Stimulated activated CD8-positive, alpha-beta memory T cell treated with anti-CD3 and anti-CD28 coated beads, Interleukin-15, amount 100 ng/mL, for 24 hours (primary cell): ENCODE measurements at places on chromosomes 1 and 21.

DNA sequence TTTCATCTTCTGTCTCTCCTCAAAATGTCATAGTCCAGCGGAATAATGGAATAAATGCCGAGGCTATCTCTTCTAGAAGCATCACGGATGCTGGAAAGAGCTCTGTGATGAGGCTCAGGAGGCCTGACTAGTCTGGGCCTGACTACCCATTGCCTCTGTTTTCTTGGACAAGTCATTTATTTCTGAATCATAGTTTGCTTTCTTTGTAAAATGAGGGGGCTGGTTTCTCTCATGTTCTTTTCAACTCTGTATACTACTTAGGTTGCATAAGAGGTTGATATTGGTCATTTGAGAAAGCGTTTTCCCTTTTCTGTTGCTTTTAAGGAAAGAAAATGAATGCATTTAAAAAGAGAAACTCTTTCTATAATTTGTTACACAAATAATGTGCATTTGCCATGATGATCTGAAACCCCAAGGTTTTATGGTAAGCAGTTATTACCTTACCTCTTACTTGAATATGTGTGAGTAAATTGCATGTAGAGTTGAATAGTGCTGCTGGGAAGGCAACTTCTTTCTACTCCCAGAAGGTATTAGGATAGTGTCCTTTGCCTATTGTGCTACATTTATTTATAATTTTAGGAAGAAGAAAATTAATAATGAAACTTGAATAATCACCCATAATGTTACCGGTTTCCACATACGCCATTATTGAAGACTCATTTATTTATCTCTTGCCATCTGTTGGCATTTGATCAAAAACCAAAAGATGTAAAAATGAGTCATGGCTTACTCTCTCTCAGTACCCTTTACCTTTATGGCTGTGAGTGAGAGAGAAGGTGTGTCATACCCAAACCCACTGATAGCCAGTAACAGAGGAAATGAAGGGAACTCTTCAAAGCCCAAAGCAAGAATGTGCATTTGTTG lies 179.1 kb downstream of the FASLG start:
- no peak for DNase-seq

GRCh38 chr1:29278124-29278523 lies 41.8 kb downstream of the PTPRU start:
- DNase-seq, result no peak

GRCh38 chr1:191240925-191241324 lies 763.3 kb upstream of the BRINP3 start:
- DNase-seq, result no peak

GRCh38 chr1:35558374-35559316 lies 1.0 kb downstream of the NCDN start:
- DNase-seq, result no peak

GRCh38 chr1:6694121-6694713 lies 7.4 kb downstream of the DNAJC11 start:
- DNase-seq, result no peak

GRCh38 chr1:20633190-20634064 lies at the start of gene PINK1:
Gene PINK1 (plus strand): TSS chr1:20633458. CDS start chr1:20633549, 91 bp downstream.
- peak; percentile 90 for DNase-seq

GRCh38 chr1:153342178-153342577 lies 6.5 kb downstream of the PGLYRP4 start:
- no peak for DNase-seq

DNA sequence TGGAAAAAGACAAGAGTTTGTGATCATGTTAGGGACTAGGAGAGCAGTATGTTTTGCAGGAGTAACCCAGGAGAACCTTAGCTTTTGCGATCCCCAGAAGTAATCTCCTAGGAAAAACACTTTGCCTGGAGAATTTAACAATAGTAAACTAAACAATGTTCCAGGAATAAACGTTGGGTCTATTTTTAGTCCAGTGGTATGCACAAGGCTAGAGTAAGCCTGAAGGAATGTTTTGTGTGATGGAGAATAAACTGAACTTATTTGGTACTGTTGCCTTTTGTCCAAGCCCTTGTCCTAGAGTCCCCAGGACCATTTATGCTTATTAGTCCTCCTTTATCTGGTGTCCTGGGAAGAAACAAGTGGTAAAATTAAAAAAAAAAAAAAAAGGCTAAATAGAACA lies 28.7 kb upstream of the RGS5 start:
- no peak for DNase-seq

- no peak for DNase-seq
Observed at GRCh38 chr1:11331036-11331944, 58.3 kb downstream of the UBIAD1 start.

GRCh38 chr1:182784556-182785171 lies 4.9 kb upstream of the NPL start:
- DNase-seq, result no peak

DNA sequence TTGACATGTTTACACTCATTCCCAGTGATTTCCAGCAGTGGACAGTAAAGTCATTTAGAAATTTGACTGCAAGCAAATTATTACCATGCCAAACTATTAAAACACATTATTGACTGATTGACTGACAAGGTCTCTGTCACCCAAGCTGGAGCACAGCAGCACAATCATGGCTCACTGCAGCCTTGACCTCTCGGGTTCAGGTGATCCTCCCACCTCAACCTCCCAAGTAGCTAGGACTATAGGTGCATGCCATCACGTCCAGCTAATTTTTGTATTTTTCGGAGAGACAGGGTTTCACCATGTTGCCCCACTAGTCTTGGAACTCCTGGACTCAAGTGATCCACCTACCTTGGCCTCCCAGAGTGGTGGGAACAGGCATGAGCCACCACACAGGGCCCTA lies 24.2 kb downstream of the PTP4A2 start:
- DNase-seq, result no peak

GRCh38 chr21:36692835-36693488 lies 6.0 kb upstream of the SIM2 start:
- no peak for DNase-seq

DNA sequence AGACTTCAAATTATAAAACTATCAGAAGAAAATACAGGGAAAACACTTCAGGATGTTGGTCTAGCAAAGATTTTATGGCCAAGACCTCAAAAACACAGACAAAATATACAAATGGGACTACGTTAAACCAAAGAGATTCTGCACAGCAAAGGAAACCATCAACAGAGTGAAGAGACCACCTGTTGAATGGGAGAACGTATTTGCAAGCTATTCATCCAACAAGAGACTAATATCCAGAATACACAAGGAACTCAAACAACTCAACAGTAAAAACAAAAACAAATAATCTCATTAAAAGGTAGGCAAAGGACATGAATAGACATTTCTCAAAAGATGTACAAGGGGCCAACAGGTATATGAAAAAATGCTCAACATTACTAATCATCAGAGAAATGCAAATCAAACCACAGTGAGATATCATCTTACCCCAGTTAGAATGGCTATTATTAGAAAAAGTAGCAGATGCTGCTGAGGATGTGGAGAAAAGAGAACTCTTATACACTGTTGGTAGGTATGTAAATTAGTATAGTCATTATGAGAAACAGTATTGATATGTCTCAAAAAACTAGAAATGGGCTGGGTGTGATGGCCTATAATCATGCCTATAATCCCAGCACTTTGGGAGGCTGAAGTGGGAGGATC lies 112.6 kb downstream of the LRIG2 start:
- DNase-seq, result no peak

DNA sequence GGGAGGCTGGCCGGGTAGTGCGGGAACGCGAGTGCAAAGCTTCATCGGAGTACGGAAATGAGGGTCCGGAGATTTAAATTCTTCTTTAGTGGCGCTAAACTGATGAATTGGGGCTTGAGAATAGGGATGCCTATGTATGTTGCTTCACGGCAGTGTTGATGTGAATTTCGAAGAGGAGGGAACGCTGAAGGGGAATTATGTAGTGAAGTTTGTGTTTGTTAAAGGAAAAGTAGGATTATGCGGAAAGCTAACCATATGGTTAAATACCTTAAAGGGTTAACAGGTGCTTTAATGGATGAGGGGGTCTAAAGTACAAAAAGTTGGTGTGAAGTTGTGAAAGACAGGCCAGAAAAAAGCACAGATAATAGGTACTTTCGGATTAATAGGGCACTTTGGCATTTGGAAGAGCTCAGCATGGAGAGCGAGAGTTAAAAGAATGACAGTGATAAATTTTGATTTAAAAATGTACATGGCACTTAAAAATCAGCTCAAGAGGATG lies 1.4 kb downstream of the HS2ST1 start:
- no peak for DNase-seq

DNA sequence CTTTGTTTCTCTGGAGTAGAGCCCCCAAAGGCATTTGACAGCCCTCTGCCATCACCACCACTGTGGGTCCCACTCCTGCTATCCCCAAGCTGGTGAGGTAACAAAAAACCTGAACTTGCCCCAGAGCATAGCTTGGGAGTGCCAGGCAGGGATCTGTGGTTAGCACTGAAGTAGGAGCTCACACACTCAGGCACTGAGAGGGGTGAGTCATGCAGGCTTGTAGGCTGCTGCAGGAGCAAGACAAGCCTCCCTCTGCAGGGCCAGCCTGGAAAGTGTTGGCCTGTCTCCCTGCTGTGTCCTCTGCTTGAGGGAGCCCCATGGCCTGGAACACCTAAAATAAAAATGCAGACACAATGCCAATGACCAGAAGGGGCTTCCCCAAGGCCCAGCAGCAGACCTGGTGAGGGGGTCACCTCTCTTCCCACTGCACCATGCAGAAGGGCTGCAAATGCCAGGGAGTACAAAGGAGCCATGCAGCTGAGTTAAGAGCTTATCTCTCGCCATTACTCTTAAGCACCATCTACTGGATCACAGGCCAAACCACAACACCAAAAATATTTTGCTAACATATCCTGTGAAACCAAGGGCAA lies 108.9 kb upstream of the POGK start:
- DNase-seq, result no peak

GRCh38 chr1:8004803-8005573 lies 21.1 kb downstream of the ERRFI1 start:
- no peak for DNase-seq

DNA sequence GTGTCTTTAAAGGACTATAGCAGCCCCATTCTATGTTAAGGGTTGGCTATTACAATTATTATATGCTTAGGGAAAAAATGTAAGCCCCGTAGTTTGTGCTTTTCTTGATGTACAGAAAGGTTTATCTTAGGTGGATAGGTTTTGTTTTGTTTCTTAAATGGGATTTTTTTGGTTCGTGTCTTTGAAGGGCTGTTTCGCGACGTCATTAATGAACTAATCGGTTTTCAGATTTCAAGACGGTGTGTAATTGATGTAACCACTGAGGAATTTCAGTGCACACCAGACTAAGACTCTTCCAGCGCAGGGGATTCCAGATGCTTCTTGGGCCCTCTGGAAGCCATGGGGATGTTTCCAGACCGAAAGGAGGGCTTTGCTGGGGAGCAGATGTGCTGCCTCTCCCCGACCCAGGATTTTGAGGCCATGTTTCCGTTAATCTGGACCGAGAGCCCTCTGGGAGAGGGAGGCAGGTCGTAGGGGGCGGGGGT lies 4.8 kb upstream of the SIM2 start:
- DNase-seq, result no peak

- DNase-seq, result no peak
Observed at GRCh38 chr1:168301664-168302320, 21.1 kb downstream of the TBX19 start.

DNA sequence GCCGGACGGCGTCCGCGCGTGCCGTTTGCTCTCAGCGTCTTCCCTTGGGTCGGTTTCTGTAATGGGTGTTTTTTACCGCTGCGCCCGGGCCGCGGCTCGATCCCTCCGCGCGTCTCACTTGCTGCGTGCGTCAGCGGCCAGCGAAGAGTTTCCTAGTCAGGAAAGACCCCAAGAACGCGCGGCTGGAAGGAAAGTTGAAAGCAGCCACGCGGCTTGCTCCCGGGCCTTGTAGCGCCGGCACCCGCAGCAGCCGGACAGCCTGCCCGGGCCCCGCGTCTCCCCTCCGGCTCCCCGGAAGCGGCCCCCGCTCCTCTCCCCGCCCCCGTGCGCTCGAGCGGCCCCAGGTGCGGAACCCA lies 159.8 kb downstream of the RUNX1 start:
- peak; percentile 52 for DNase-seq

- DNase-seq, result no peak
Observed at GRCh38 chr1:201401700-201402099, 2.6 kb upstream of the LAD1 start.

GRCh38 chr1:225737161-225737560 lies 40.5 kb upstream of the SRP9 start:
- no peak for DNase-seq

DNA sequence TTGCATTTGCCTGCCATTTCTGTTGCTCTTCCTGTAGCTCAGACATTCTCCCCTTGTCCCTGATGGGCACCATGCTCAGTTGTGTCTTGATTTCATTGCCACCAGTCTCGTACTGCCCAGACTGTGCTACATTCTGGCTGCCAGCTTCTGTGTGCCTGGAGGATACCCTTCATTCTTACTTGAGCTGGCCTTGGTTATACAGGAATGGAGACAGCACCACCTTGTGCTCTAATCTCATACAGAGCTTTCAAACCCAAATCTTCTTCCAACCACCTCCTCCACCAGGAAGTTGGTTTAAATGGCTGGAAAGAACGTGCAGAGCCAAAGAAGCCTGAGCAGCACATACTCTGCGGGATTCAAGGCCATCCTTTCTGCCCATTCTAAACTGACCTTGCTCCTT lies 165.3 kb downstream of the SLC35F3 start:
- no peak for DNase-seq

DNA sequence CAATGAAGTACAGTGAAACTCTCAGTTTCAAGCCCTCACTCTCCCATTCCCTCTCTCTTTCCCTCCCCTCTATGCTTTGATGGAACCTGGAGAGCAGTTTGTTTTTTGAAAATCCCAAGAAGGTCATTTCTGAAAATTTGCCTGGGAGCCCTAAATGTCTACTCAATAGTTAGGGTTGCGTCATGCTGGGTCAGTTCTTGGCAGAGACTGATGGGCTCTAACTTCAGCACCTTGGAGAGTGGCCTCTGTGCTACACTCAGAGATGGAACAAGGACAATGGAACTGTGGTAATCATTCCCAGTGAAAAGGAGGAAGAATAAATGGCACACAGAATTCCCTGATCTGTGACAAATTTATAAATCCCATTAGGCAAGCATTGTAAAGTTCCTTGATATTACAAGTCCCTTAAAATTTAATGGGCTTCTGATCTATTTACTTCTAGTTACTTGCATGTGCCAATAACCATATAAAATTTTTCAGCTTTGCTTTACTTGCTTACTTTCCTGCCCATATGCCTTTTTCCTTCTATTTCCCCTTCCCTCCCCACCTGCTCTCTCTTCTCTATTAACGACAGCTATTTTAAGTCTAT lies 182.9 kb upstream of the KCND3 start:
- no peak for DNase-seq

GRCh38 chr1:229440851-229441537 lies 7.1 kb upstream of the ACTA1 start:
- no peak for DNase-seq

GRCh38 chr1:178055779-178056471 lies 38.0 kb upstream of the RASAL2 start:
- DNase-seq, result no peak

DNA sequence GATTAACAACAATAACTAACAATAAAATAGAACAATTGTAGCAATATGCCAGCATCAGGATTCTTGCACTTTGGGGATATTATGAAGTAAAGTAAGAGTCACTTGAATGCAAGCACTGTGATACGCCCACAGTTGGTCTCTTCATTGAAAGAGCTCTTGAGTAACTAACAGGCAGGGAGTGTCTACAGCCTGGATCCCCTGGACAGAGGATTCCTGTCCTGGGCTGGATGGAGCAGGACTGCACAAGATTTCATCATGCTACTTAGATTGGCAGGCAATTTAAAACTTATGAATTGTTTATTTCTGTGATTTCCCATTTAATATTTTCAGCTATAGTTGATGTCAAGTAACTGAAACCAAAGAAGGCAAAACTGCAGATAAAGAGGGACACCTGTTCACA lies 13.7 kb upstream of the KRTAP19-5 start:
- DNase-seq, result no peak
